WTC11 (cell line): ENCODE measurements at places on chromosomes 3 and 15.

DNA sequence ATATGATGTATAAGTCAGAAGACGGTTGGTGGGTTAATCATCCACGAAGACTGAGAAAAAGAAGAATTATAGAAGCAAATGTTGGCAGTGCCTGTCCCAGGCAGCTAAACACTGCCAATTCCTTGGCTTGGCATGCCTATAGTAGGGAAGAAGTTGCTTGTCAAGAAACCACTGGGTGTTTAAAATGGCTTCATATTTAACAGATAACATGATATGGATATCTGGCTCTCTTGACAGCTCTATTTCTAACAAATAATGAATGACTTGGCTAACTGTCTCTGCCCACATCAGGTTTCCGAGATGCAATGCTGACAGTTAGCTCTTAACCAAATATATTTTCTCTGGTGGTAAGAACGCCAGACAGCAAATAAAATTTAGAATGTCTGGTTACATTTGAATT is 341.7 kb upstream of the KCNMB2 start:
- no peak for DNase-seq

- DNase-seq, result no peak
These were observed 207.4 kb downstream of the OPA1 start for GRCh38 chr3:193800138-193801043.

DNA sequence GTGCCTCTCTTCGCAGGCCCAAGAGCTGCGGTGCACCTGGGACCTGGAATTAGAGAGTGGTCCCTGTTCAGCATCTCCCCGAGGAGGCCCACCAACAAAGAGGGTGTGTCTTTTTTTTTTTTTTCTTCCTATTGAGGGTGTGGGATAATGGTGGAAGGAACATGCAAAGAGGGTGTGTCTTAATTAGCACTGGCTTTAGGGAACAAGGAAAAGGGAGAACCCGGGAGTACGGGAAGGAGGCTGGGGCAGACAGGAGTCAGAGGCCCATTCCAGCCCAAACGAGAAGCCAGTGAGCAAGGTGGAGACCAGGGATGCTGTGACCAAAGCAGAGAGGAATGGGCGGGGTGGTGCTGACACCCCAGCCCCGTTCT is 429 bp upstream of the LOXL1 start:
- DNase-seq, result no peak

DNA sequence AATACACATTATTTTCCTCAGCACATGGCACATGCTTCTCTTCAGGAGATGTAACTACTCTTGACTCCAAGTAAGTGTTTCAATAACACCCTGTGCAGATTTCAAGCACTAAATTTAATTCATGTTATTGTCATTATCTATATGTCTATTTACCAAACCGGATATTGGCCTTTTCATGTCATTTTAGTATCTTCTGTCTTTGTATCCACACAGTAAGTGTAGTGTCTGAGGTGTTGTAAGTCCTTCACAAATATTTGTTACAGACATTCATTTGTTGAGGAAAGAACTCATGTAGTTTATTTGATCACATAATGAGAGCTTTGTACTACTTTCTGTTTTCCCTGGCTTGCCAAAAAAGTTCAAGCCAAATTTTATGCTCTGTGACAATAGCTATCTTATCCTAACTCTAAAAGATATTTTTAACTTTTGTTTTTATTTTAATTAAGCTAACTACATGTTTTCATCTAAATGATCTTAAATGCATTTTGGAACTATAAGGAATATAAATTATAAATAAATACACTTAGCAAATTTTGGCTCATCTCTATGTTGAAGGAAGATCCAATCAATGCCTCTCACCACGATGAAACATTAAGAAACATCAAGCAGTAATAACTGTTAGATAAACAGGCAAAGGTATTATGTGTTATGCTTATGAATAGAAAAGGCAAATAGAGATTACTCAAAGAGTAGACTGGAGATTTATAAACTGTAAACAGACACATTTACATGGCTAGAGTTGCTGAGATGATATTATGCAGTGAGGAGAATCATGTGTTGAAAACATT is 48.3 kb downstream of the SPTSSB start:
- DNase-seq, result no peak

DNA sequence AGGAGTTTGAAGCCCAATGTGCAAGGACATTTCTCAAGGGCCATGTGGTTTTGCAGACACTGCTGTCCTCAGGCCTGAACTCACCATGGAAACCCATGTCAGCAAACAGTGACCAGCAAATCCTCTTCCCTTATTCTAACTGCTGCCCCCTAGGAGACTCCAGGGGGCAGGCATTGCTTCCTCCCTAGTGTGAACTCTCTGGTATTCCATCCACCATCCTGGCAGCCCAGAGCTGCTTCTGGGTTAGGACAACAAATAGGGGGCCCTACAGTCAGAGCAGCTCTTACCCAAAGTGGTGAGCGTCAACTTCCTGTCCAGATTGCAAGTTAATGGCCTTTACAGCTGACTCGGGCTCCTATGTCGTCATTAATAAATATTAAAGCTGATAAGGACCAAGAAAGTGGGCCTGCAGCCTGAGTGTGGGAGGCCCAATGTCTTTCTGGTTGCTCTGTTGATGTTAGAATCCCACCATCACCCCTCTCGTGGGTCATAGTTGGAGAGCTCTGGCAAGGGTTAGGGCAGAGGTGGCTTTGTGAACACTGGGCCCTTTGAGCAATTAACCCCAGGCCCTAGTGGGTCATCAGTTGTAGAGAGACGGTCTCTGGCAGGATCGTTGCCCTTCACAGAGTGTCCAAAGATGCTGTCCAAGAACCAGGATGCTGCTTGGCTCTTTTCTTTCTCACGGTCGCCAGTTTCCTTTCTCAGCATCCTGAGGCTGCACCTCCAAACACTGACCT is 41.5 kb downstream of the TGM4 start:
- DNase-seq, result no peak

GRCh38 chr3:129758306-129758705 is 135.2 kb downstream of the TMCC1 start:
- no peak for DNase-seq

DNA sequence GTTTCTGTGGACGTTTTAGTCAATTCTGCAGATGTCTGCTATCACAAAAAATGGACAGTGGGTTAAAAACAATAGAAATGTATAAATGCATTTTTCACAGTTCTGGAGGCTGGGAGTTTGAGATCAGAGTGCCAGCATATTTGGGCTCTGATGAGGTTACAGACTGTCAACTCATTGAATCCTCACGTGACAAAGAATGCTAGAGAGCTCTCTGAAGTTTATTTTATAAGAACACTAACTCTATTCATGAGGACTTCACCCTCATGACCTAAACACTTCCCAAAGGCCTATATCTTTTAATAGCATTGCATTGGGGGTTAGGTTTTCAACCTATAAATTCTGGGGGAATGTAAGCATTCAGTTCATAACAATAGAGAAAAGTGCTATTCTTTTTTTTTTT is 182.6 kb upstream of the SLITRK3 start:
- DNase-seq, result no peak

- peak; percentile 33 for DNase-seq
These were observed 149.3 kb upstream of the MEF2A start for GRCh38 chr15:99416191-99417188.

DNA sequence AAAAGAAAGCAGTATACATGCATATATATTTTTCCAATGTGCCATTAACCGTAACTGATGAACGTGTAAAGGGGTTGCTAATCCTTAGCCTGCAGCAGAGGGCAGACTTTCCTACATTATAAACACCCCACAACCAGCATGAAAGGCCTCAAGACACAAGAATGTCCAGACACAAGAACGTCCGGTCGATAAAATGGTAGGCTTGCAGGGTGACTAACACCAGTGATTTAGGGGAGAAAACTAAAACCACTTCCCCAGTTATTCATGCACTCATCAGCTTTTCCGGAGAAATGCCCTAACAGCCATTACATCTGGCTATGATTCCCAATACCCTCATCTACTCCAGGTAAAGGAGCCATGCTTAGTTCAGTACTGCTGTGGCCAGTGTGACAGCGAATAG is 57.4 kb downstream of the LRTM1 start:
- no peak for DNase-seq

DNA sequence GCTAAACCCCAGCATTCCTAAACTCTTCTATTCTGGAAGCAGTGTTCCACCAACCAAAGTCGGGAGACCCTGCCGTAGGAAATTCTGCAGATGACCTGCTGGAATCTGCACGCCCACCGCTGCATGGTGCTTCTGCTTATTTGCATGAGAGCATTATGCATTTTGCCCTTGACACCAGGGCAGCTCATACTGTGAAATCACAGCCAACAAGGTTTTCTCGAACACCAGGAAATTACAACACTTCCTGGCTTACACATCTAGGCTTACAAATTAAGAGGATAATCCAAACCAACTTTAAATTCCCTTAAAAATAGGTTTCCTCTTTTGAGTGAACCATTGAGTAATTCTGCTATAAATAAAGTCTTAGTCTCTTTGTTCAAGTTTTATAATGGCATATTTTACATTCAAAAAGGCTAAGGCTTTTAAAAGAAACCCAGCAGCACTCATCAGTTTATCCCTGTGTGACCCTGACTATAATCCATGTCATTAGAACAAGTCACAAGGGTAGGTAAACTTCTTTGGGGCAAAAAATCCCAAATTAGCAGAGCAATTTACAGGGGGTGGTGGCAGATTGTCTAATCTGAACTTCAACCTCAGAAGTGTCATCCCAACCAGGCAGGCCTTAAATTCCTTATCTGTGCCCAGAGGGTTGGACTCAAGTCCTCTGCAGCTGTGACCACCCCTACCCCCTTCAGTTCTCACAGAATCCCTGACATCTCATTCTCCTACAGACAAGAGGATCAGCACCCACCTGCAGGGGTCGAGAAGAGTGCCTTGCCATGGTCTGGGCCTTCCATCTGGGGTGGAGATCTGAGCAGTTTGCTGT is 33.5 kb upstream of the RBP1 start:
- DNase-seq, result no peak

DNA sequence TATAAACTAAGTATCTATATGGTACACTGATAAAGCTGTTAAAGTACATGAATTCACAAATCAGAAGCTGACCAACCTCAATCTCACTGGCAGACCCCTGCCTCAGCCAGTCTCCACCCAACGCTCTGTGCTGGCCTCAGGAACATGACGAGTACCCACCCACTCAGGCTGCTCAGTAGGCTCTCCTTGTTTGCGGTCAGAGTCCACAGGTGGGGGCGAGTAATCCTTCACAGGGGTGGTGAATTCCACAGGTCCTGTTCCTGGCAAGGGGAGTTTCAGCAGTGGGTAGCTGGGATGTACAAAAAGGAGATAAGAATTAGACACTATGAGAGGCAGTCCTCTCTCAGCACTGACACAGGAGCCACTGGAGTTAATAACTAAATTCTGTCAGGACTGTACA is 40.9 kb downstream of the SCAP start:
- DNase-seq, result no peak

- DNase-seq, result no peak
These were observed 13.0 kb downstream of the LIPC start for GRCh38 chr15:58444658-58445332.
